ENCODE measurements at places on chromosomes 5 and 9.

DNA sequence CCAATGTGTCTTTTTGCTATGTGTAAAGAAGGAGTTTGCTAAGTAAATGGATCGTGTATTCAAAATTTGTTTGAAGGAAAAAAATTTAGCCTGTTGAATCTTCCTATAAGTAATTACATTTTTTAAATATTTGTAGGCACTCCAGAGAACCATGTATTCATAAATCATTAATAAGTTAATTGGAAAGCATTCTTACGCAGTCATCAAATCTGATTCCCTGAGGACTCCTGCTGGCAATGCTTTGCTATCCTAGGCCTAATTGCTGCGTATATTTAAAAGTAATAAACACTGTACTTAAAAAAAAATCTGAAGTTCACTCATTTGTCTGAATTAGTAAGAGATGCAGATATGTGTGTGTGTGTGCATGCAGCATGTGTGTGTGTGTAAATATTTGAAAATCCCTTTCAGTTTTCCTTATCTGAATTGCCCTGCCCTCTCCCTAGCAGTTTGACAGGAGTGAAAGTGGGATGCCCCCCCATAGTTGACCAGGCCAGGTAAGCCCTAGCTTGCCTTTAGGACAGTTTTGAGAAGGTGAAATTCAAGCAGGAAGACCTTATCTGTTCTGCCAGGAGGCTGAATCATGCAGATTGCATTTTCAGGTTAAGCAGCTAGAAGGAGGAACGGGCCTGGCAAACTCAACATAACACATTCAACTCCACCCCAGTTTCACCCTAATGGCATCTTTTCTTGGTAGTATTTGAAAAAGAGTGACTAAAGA is 81.2 kb upstream of the DNAH5 start:
- DNase-seq: no peak

DNA sequence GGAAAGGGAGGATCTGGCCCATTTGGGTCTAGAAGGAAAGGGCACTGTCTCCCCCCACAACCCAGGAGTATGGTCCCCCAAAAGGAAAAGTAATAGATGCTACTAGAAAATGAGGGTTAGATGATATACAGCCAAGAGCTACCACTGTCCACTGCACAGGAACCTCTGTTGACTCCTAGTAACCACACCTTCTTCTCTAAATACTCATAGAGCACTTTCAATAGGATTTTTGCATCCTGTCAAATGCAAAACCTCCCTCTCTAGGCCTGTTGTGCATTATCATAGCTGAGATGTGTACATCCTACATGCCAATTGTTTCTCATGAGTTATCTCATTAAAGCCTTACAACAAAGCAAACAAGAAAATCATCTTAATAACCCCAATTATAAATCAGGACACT is 66.8 kb downstream of the THBS4 start:
- DNase-seq: no peak

DNA sequence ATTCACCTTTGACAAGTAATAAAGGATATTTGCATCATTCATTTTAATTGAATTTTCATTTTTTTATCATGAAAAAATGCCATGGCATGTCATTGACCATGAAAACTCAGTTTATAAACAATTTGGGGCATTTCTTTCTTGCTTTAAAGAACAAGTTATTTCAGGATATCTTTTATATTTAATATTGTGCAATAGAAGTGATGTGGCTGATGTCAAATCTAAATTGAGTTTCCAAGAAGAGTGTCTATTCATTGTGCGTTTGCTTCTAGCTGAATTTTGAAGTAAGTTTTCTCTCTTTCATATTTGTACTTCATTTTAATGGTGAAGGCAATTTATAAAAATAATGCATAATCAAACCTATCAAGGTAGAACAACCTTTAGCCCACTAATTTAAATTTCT is 30.5 kb downstream of the MACIR start:
- DNase-seq: no peak

DNA sequence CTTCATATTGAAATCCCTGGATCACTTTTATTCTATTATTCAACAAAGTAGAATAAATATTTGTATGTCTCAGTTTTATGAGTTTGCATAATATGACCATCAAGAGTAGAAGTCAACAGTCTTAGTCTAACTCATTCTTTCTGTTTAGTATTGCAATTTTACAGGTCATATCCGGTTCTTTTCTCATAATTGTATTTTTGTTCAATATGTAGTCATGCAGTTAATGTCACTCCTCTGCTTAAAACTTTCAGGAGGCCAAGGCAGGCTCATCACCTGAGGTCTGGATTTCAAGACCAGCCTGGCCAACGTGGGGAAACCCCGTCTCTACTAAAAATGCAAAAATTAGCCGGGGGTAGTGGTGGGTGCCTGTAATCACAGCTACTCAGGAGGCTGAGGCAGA is 148.4 kb upstream of the TRPM3 start:
- DNase-seq: no peak

- DNase-seq: no peak
Measured at GRCh38 chr9:38347271-38347671, 45.2 kb upstream of the ALDH1B1 start.

- DNase-seq: no peak
Measured at GRCh38 chr9:131233556-131233955, 42.8 kb downstream of the FAM78A start.

- DNase-seq: no peak
Measured at GRCh38 chr5:100780376-100780870, 122.7 kb downstream of the ST8SIA4 start.

DNA sequence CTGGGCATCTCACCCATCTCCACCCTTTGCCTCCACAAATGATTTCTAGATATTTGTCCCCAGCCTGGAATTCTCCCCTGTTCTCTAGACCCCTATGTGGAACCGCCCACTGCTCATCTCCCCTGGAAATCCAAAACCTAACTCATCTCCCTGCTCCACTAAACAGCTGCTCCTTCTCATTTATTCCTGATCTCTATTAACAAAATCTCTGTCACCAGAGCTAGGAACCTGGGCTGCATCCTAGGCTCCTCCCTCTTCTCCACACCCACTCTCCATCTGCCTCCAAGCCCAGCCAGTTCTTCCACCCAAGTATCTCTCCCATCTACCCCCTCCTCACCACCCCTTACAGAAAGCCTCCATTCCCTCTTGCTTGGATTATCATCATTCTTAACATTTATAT is 24.0 kb upstream of the SYNPO start:
- DNase-seq: no peak

DNA sequence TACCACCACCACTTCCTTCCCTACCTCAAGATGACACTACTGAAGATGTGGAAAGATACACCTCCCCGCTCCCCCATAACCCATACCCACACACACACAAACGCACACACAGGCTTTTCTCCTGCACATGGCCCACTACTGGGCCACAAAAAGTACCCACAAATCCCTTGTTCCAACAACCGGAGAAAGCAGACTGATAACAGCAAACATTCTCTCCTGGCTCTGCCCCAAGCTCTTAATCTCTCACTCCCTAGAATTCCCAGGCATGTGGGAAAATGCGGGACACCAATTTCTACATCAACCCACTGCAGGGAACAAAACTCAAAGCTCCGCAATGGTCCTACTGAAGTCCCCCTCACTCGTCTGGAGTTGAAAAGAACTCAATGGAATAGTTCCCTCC is 611.0 kb upstream of the KLF4 start:
- no peak for DNase-seq

- DNase-seq: no peak
Measured at GRCh38 chr9:97487861-97488260, 13.6 kb upstream of the TMOD1 start.

- DNase-seq: no peak
Measured at GRCh38 chr5:9545136-9545991, 511 bp downstream of the SEMA5A start.

GRCh38 chr5:80695666-80696065 is 40.9 kb upstream of the DHFR start:
- no peak for DNase-seq

- peak; percentile 25 for DNase-seq
Measured at GRCh38 chr5:100518377-100518776, 16.8 kb upstream of the FAM174A start.

- DNase-seq: no peak
Measured at GRCh38 chr9:96138616-96139015, 163.4 kb downstream of the HSD17B3 start.

DNA sequence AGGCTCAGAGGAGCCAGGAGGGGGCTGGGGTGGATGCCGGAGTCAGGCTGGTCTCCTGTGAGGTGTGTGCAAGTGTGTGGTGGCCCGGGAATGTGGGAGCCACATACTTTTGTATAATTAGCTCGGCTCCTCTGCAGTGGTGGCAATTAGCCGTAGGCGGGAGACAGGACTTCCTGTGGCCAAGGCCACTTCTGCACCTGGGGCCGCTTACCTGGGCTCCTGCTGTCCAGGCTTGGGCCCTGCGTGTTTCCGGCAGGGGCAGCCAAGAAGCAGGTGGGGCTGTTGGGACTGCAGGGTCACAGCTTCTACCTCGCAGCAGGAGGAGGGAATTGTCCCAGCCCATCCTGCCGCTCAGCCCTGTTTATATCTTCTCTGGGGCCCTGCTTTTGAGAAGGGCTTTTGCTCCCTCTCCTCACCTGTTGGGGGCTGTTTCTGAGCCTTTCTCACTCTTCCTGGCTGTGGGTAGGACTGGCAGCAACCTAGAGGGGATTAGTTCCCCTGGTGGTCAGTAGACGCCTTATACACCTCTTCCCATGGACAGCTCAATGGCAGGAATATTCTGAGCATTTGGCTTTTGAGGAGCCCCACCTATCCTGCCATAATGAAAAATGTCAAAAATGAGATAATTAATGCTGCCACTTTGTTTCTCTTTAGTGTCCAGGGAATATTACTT is 145.4 kb upstream of the PITX1 start:
- DNase-seq: no peak

DNA sequence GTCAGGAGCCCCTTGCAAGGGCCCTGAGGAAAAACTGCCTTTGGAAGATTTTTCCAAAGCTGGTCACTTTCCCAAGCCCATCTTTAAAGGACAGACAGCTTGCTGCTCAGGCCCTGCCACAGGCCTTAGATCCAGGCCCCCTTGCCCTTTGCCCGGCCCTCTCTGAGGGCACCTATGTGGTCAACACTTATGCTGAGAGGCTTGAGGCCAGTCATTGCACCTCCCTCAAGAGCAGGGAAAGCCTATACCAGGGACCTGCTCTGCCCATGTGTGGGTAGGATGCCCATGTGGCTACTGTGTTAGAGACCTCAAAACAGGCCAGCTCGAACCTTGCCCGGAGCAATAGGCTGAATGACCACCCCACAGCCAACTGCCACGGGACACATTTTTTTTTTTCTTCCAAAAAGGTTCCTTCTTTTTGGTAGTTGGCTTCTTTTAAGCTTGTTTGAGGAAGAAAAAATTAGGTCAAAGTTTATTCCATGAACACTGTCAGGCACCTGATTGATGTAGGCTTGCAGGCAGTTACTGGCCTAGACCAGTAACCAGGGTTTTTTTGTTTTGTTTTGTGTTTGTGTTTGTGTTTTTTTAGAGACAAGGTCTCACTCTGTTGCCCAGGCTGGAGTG is 3.8 kb downstream of the TCF7 start:
- DNase-seq: no peak

- DNase-seq: no peak
Measured at GRCh38 chr5:173554989-173555705, 61.3 kb downstream of the BOD1 start.

DNA sequence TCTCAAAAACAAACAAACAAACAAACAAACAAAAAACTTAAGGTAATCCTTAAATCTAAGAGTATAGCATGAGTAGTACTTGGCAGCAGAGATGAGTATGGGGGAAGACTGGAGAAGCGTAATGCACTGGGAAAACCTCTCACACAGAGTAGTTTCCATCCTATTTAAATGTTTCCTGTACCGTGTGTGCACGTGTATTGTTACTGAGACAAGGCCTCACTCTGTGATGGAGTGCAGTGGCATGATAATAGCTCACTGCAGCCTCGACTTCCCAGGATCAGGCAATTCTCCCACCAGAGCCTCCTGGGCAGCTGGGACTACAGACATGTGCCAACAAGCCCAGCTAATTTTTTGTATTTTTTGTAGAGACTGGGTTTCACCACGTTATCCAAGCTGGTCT is 2.9 kb downstream of the UIMC1 start:
- no peak for DNase-seq

- DNase-seq: peak; percentile 45
Measured at GRCh38 chr5:173327084-173327947, 898 bp downstream of the STC2 start.

- DNase-seq: no peak
Measured at GRCh38 chr9:93265972-93266371, 82.0 kb downstream of the WNK2 start.

- DNase-seq: no peak
Measured at GRCh38 chr5:114412510-114413171, 50.8 kb downstream of the KCNN2 start.

DNA sequence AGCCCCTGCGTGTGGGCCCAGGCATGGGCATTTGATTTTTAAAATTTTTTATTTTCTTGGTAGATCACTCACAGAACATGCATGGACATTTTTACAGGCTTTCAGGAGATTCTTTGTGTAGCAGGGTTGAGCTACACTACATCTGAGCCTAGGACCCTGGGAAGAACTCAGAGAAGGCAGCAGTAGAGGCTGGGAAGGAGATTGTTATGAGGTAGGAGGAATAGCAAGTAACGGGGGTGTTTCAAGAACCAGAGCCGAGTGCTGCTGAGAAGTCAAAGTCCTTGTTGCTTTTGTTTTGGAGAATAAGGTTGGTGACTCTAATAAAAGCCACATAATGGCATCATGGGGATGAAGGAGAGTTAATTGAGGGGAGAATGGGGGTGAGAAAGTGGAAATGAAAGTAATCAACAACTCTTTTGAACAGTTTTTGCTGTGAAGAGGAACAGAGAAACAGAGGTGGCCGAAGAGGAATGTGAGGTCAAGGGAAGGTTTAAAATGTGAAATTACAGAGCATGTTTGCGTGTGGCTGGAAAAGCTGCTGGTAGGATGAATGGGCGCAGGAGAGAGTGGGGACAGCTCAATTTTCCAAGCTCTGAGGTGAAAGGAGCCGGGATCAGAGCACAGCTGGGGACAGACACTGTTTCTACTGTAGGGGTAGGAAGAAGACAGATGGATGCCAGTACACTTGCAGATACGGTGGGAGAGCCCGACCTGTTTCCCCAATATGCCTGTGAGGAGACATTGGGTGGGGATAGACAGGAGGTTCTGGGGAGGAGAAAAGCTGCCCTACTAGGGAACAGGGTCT is 4.7 kb upstream of the PDLIM7 start:
- no peak for DNase-seq

GRCh38 chr5:167071981-167072610 is 1219.3 kb upstream of the WWC1 start:
- DNase-seq: no peak

DNA sequence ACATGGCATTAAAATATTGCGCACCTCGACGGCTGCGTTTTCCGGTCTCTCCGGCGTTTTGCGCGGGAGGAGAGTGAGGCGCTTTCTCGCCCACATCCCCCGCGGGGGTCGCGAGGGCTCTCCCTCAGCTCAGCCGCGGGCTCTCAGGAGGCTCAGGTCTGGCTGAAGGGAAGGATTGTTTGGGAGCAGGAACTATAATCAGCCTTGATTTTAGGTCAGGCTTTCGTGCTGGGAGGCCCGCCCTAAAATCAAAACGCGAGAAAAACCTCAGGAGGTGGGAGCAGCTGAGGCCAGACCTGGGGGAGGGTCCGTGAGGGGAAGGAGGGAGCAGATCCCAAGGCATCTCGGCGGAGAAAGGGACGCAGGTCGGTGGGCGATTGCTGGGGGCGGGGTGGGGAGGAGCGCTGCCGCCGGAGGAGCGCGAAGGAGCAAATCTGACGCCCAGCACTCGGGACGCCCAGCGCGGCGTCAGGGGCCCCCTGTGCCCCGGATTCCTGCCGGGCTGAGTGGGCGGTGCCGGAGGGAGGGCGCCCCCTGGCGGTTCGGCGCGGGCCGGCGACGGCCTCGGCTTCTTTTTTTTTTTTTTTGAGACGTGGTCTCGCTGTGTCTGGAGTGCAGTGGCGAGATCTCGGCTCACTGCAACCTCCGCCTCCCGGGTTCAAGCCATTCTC is 18.7 kb upstream of the RNF130 start:
- peak; percentile 79 for DNase-seq

GRCh38 chr9:715300-715699 is 126.2 kb upstream of the DMRT1 start:
- no peak for DNase-seq
